ENCODE measurements at places on chromosomes 7 and 10.

DNA sequence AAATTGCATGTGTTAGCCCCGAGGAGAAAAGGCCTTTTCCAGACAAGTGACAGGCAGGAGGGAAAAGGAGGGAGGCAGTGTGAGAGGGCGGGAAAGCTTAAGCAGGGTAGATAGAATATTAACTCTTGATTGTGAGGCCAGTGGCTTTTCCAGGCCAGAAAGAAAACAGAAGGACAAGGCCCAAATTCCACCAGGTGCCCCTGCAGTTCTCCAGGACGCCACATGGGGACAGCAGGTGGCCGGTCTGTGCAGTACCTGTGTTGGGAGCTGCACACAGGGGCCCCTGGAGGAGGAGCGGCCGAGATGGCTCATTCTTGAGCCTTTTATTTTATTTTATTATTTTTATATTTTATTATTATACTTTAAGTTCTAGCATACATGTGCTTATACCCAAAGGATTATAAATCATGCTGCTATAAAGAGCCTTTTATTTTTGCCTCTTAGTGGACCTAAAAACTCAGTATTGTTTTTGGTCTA is 141.3 kb upstream of the KLF14 start:
- DNase-seq = no peak

GRCh38 chr10:72885953-72886352 is 7.6 kb upstream of the OIT3 start:
- no peak for DNase-seq

- DNase-seq = no peak
These were observed 41.1 kb downstream of the BRI3 start for GRCh38 chr7:98322331-98323270.

- no peak for DNase-seq
These were observed 333.3 kb downstream of the CACNA2D1 start for GRCh38 chr7:82110146-82110840.

- no peak for DNase-seq
These were observed 80.3 kb downstream of the EBF3 start for GRCh38 chr10:129883626-129884397.

DNA sequence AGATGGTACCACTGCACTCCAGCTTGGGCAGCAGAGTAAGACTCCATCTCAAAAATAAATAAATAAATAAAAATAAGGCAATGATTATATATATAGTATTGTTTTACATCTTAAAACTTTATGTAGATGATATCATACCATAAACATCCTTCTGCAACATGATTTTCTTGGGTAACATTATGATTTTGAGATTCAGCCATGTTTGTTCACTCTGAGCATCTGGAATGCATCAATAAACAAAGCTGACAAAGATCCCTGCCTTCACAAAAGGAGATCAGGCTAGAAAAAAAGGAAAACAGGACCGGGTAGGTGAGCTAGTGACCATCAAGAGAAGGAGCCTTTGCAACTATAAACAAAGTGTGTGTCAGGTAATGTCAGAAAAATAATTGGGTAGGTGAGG is 31.9 kb upstream of the KAT6B start:
- no peak for DNase-seq

- DNase-seq = no peak
These were observed 104.6 kb downstream of the KAT6B start for GRCh38 chr10:74930965-74931364.

DNA sequence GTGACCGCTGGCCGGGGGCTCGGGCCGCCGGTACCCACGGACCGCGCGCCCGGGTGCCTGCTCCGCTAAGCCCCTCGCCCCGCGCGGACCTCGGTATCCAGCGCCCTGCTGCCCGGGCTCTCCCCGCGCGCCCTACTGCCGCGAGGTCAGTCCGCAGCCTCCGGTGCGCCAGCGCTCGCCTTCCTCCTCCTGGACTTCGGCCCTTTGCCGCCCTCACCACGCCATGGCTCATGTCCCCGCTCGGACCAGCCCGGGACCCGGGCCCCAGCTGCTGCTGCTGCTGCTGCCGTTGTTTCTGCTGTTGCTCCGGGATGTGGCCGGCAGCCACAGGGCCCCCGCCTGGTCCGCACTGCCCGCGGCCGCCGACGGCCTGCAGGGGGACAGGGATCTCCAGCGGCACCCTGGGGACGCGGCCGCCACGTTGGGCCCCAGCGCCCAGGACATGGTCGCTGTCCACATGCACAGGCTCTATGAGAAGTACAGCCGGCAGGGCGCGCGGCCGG is 483 bp downstream of the GDF10 start:
- DNase-seq = no peak

GRCh38 chr7:19146699-19147098 is 1.5 kb upstream of the FERD3L start:
- DNase-seq = no peak

DNA sequence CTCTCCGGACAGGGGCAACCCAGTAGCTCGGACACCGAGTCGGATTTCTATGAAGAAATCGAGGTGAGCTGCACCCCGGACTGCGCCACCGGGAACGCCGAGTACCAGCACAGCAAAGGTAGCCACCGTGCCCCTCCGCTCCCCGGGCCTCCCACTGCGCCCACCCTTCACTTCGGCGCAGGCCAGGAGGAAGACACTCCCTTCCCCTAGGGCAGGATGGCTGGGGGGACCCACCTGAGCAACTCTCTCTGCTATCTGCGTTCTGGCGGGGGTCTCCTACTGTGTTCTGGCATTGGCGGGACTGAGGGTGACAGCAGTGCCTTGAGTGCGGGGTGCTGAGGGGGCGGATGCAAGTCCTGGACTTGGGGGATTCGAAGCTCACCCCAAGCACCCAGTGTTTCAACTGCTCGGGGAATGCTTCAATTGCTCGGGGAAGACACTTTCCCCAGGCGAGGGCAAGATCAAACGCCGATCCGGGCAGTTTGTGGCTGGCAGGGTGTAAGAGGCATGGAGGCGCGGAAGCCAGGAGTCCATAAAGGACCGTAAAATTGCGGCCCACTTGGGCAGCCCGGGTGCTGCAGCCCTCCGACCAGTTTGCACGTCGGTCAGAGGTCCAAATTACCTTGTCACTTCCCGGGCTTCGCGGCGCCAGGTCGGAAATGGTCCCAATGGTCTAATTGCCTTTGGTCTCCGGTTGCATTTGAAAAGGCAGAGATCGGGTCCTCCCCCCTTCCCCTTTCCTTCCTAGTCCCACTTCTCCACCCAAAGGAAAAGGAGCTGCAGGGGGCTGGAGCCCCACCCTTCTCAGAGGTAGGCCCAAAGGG is 950 bp downstream of the EVX1 start:
- no peak for DNase-seq

- DNase-seq = no peak
These were observed 211.2 kb downstream of the GLI3 start for GRCh38 chr7:42025635-42026375.

GRCh38 chr7:140745266-140746058 is 49.0 kb downstream of the NDUFB2 start:
- no peak for DNase-seq

DNA sequence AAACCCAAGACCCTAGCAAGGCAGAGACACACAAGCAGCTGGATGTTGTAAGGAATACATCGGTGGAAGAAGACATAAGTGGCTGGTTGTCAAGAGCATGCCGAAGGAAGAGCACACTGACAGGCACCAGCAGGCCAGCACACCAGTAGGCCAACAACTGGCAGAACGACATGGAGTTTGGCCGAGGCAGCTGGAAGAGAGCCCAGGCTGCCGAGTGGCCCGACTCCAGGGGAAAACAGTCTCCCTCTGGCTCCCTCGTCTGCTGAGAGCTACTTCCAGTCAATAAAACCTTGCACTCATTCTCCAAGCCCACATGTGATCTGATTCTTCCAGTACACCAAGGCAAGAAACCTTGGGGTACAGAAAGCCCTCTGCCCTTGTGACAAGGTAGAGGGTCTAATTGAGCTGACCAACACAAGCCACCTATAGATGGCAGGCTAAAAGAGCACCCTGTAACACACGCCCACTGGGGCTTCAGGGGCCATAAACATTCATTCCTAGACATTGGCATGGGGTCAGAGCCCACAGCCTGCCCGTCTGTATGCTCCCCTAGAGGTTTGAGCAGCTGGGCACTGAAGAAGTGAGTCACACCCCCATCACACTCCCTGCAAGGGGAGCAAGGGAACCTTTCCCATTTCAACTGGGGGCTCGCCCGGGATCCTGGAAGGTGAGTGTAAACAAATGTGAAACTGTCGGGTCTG is 14.7 kb upstream of the TNS3 start:
- DNase-seq = no peak

DNA sequence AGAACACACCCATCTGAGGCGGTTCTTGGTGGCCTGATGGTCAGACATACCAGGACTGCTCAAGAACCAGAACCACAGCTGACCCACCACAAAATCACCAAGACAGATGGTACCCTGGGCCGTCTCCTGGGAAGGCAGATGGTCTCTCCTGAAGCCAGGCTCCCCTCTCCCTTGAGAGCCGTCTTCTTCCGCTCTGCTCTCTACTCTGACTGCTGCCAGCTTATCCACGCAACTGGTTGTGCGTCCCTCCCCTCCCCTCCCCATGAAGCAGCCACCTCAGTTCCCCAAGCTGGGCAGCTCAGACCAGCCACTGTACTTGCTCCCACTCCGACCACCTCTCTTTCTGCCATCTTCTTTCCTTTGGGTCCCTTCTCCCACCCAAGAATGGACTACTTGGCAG is 14.0 kb downstream of the PDIA4 start:
- DNase-seq = no peak

DNA sequence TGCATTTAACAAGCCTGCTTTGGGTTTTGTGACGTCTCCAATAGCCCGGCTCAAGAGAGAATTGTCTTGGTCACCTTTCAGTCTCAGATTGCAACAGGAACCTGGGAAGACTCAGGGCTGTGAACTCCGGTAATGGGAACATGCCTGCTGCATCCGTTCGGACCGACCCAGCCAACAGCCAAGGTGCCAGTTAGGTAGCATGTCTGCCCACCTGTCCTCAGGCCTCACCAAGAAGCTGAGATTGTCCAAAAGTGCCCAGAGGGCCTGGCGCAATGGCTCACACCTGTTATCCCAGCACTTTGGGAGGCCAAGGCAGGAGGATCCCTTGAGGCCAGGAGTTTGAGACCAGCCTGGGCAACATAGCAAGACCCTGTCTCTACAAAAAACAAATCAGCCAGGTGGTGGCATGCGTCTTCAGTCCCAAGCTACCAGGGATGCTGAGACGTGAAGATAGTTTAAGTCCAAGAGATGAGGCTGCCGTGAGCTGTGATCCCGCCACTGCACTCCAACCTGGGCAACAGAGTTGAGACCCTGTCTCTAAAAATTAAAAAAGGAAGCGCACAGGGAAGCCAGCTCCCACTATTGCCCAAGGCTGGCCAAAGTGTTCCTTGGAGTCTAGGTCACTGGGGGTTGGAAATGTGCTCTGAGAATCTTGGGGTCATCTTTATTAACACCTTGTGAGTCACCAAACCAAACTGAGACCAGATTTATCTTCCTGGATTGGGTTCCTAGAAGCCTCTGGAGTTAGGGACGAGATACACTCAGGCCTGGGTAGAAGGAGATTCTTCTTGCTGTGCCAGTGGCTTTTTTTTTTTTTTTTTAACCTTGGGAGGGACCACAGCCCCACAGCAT is 26.9 kb downstream of the BAG3 start:
- DNase-seq = no peak

GRCh38 chr10:100811261-100811660 is 65.9 kb downstream of the PAX2 start:
- DNase-seq = no peak

DNA sequence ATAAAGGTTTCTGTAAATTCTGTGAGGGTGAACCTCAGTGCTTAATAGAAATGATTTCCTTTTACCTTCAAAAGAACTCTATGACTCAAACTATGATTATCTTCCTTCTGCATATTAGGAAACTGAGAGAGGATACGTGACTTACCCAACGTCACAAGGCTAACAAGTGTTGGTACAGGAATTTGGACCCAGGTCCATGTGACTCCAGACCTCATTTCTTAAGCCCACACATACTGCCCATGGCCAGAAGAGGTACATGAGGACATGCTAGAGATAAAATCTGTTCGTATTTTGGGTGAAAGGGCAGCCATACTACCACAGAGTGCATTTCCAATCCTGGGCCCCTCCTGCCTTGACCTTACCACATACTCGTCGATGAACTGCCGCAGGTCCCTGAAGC is 61.5 kb upstream of the TM9SF3 start:
- no peak for DNase-seq

DNA sequence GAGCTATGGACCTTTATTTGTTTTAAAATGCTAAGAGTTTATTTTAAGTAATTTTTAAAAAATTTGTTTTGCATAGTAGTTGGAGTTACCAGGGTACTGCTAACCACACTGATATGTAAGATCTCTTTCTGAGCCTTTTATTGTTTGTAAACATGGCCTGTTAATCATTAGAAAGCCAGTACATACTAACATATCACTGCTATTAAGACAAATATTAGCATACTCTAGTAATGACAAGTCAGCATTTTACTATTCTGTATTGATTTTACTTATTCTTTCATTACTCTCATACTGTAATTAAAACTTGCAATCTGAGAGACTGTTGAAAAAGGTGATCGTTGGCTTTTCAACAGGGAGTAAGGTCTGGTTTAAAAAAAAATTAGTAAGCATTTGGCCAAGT is 66.7 kb downstream of the PTEN start:
- no peak for DNase-seq

GRCh38 chr10:91049988-91050360 is 129.1 kb upstream of the ANKRD1 start:
- no peak for DNase-seq

- DNase-seq = no peak
These were observed 32.4 kb upstream of the CCDC7 start for GRCh38 chr10:32413513-32413912.

DNA sequence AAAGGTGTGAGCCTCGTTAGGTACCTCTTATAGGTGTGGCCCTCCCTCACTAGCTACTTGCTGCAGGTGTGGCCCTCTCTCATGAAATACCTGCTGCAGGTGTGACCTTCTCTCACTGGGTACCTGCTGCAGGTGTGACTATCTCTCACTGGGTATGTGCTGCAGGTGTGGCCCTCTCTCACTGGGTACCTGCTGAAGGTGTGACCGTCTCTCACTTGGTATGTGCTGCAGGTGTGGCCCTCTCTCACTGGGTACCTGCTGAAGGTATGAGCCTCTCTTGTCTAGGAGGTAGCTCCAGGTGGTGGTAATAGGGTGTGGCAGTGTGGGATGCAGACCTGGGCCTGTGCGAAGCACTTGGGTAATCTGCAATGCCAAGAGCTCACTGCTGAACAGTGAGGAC is 170.7 kb upstream of the PLPP4 start:
- DNase-seq = no peak

GRCh38 chr7:141166926-141167325 is 93.1 kb downstream of the TMEM178B start:
- no peak for DNase-seq

GRCh38 chr10:91360461-91360860 is 49.7 kb upstream of the HECTD2 start:
- DNase-seq = no peak
